Kidney (tissue), 22 donors: ENCODE measurements at places on chromosomes 6 and 20.

DNA sequence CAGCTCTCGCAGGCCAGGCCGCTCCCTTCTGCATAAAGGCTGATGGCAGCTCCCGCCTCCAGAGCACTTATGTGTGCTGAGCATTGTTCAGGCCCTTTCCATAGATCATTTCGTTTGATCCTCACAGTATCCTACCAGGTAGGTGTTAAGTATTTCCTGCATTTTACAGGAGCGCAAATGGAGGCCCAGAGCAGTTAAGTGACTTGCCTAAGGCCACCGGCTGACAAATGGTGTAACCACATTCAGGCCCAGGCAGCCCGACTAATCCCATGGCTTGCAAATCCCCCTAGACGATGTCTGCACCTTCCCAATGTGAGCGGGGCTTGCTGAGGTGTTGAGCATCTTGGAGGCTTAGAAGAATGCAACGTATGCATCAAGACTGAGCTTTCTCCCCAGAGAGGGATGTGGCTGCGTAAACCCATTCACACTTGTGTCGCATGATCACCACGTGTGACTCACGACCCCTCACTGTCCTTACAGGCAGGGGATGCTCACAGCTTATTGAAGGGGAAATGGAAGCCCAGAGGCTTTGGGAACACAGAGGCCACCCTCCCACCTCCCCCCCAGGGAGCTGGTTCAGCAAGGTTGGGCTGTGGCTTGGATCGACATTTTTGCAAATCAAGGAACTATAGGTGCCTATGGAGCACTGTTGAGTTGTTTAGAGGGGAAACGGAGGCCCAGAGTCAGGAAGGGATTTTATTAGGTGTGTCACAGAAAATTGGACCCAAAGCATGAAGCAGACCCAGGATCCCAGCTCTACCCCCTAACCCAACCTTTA lies 7.0 kb downstream of the BPIFB2 start:
- no peak overlapping the region for H3K27ac ChIP-seq
- peaks cover 3% of the 10 kb centered on the region for H3K4me1 ChIP-seq
- no peak overlapping the region for H3K4me3 ChIP-seq
- H3K36me3 ChIP-seq = no peaks in the 10 kb centered on the region
- H3K27me3 ChIP-seq = no peaks in the 10 kb centered on the region
- DNase-seq = no peak

GRCh38 chr6:11659757-11660156 lies 118.8 kb downstream of the ADTRP start:
- no peaks in the 10 kb centered on the region for H3K27me3 ChIP-seq
- no peak overlapping the region for H3K27ac ChIP-seq

DNA sequence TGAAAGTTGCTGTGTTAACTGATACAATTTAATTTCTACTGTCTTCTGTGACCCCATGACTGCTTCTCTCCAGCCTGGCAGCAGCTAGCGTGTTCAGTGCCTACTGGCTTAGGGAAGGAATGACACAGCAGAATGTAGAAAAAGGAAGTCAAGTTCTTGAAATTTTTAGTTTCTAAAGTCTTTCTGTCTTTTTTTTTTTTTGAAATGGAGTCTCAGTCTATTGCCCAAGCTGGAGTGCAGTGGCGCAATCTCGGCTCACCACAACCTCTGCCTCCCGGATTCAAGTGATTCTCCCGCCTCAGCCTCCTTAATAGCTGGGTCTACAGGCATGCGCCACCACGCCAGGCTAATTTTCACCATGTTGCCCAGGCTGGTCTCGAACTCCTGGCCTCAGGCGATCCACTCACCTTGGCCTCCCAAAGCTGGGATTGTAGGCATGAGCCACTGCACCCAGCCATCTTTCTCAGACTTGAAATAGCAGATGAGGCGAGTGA lies 39.3 kb downstream of the PCNA start:
- H3K36me3 ChIP-seq = no peaks in the 10 kb centered on the region
- DNase-seq = peak; percentile 60
- H3K27me3 ChIP-seq = no peaks in the 10 kb centered on the region
- H3K27ac ChIP-seq = no peak overlapping the region
- no peaks in the 10 kb centered on the region for H3K4me1 ChIP-seq

GRCh38 chr20:49575551-49576060 lies 7.7 kb upstream of the PTGIS start:
- H3K4me1 ChIP-seq = no peaks in the 10 kb centered on the region
- H3K36me3 ChIP-seq = no peaks in the 10 kb centered on the region
- no peak overlapping the region for H3K27ac ChIP-seq
- H3K4me3 ChIP-seq = no peak overlapping the region
- no peaks in the 10 kb centered on the region for H3K27me3 ChIP-seq

DNA sequence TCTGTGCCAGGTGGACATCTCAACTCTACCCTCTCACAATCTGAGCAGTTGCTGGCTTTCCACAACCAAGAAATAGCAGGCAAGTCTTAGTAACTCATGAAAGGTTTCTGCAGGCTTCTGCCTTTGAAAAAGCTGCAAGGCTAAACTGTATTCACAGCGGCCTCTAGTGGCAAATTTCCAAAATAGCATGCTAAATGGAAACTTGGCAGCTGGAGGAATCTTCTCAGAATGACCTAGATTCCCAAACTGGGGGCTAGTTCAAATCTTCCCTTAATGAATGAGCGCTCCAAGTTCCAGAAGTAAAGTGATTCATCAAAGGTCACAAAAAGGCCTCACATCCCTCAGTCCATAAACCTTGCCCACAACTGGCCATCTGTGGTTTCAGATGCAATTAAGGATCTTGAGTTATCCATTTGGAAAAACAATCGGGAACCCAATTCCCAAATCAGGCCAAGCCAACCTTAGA lies 11.9 kb upstream of the CPNE5 start:
- no peaks in the 10 kb centered on the region for H3K36me3 ChIP-seq
- H3K27ac ChIP-seq = no peak overlapping the region

GRCh38 chr20:3459881-3460307 lies 10.9 kb upstream of the ATRN start:
- DNase-seq = no peak
- no peak overlapping the region for H3K27ac ChIP-seq
- H3K36me3 ChIP-seq = no peaks in the 10 kb centered on the region
- H3K4me3 ChIP-seq = no peak overlapping the region
- H3K27me3 ChIP-seq = no peaks in the 10 kb centered on the region

DNA sequence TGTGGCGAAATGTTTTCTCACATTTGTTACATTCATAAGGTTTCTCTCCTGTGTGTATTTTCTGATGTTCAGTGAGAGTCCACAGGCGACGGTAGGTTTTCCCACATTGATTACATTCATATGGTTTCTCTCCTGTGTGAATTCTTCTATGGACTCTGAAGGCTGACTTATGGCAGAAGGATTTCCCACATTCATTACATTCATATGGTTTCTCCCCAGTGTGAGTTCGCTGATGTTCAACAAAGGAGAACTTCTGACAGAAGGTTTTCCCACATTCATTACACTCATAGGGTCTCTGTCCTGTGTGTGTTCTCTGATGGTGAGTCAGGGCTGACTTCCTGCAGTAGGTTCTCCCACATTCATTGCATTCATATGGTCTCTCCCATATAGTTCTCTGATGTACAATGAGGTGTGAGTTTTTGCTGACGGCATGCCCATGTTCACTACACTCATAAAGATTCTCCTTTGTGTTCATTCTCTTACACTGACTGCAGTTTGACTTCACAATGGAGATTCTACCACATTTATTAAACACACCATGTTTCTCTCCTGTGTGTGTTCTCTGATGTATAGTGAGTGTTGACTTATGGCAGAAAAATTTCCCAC lies 11.9 kb downstream of the ZNF334 start:
- H3K27ac ChIP-seq = no peak overlapping the region
- no peaks in the 10 kb centered on the region for H3K4me1 ChIP-seq
- no peaks in the 10 kb centered on the region for H3K27me3 ChIP-seq
- no peak for DNase-seq
- no peaks in the 10 kb centered on the region for H3K36me3 ChIP-seq

- DNase-seq = no peak
- no peak overlapping the region for H3K4me3 ChIP-seq
- H3K4me1 ChIP-seq = no peaks in the 10 kb centered on the region
These were observed 326.3 kb upstream of the TSHZ2 start for GRCh38 chr20:52645822-52646221.

DNA sequence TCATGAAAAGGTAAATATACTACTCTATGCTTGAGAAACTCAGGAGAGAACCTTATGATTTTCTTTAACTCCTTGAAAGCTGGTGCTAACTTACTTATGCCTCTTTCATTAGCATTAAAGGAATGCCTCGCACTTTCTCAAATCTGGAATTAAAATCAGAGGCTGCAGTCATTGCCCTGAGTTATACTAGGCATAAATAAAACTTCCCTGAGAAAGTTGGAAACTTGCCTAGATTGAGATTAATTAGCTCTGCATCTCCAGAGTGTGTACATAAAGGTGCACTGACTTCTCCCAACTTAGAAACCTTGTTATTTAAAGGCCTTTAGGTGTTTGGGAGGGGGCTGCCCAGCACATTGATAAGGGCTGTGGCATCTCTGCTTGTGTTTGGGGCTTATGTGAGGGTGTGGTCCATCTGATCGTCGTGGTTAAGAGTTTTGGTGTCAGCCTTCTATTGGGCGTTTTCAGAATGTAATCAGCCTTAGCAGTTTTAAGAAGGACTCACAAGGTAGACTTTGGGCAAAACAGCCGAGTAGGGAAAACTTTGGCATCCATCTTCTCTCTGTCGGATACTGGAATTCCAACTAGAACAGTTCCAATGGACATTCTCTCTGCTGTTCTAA lies 32.1 kb upstream of the CCN6 start:
- H3K4me3 ChIP-seq = no peak overlapping the region
- H3K27me3 ChIP-seq = no peaks in the 10 kb centered on the region
- no peak for DNase-seq
- peaks cover 3% of the 10 kb centered on the region for H3K4me1 ChIP-seq
- H3K27ac ChIP-seq = no peak overlapping the region
- no peaks in the 10 kb centered on the region for H3K36me3 ChIP-seq

- H3K4me1 ChIP-seq = no peaks in the 10 kb centered on the region
- no peaks in the 10 kb centered on the region for H3K27me3 ChIP-seq
- no peak for DNase-seq
- H3K4me3 ChIP-seq = no peak overlapping the region
These were observed 11.8 kb downstream of the MAS1 start for GRCh38 chr6:159902620-159903019.

DNA sequence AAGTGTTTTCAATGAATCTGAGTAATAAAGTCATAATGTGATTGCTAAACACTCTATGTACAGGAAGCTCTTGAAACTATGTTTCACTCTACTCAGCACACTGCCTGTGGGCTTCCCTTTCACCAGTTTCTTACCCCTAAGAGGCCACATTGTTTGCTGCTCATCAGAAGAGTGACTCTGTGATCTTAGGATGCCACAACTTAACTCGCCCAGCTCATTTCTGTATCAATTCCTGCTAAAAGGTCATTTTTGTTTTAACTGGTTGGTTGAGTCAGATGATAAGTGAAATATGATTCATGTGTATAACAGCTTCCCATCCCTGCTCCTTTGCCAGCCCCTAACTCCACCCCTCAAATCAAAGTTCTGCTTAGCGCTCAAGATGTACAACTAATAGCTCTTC lies 9.8 kb upstream of the NDUFAF4 start:
- H3K36me3 ChIP-seq = no peaks in the 10 kb centered on the region
- H3K27ac ChIP-seq = no peak overlapping the region
- H3K27me3 ChIP-seq = no peaks in the 10 kb centered on the region

DNA sequence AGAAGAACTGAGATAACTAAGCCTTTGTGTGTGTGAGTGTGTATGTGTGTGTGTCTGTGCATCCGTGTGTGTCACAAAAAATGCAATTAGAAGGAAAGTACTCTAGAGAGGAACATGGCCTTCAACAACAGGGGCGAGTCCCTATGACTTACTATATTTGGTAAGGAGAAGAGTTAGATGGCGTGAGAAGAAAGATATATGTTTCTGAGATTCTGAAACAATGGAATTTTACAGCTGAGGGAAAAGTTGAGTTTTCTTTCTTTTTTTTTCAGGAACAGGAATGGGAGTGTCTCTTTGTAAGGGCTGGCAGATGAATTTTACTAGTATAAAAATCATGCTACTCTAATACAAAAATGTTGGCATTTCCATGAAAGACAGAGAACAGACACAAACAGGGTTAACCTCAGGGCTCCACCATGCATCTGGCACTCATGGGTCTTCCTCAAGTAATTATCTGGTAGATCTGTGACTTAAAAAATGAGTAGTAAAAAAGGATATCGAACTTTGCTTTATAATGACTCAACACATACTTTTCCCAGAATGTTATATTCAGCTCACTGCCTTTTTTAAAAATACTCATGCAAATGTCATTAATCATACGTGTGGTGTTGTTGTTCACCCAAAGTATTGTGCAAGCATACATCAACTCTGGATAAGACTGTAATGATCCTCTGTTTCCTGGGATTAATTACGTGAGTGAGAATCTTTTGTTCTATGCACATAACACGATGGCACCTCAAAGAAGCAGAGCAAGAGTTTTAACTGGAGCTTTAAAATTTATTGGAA lies 12.8 kb upstream of the SASH1 start:
- H3K4me3 ChIP-seq = no peak overlapping the region
- H3K27me3 ChIP-seq = no peaks in the 10 kb centered on the region
- DNase-seq = no peak
- H3K4me1 ChIP-seq = no peaks in the 10 kb centered on the region
- H3K27ac ChIP-seq = no peak overlapping the region

DNA sequence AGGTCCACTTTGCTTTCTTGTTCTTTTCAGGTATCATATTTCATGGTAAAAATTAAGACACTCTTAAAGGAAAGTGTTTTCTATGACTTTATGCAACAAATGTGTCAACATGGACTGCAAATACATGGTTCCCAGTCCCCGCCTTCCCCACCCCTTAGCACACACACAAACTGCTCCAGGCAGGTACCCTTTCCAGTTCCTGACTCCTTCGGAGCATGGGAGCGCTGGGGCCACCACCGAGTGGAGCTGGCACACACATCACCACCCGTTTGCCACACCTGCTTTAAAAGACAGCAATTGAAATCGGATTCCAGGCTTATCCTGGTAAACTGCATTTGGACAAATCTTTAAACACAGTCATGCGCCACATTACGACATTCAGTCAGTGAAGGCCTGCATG lies 22.2 kb downstream of the RNASET2 start:
- H3K27me3 ChIP-seq = no peaks in the 10 kb centered on the region
- peaks cover 6% of the 10 kb centered on the region for H3K36me3 ChIP-seq
- H3K4me1 ChIP-seq = no peaks in the 10 kb centered on the region
- DNase-seq = no peak
- H3K4me3 ChIP-seq = no peak overlapping the region

GRCh38 chr6:4421837-4422236 lies 286.5 kb upstream of the ECI2 start:
- H3K4me1 ChIP-seq = no peaks in the 10 kb centered on the region
- H3K27ac ChIP-seq = no peak overlapping the region
- no peaks in the 10 kb centered on the region for H3K36me3 ChIP-seq
- DNase-seq = no peak
- H3K4me3 ChIP-seq = no peak overlapping the region
- H3K27me3 ChIP-seq = no peaks in the 10 kb centered on the region

DNA sequence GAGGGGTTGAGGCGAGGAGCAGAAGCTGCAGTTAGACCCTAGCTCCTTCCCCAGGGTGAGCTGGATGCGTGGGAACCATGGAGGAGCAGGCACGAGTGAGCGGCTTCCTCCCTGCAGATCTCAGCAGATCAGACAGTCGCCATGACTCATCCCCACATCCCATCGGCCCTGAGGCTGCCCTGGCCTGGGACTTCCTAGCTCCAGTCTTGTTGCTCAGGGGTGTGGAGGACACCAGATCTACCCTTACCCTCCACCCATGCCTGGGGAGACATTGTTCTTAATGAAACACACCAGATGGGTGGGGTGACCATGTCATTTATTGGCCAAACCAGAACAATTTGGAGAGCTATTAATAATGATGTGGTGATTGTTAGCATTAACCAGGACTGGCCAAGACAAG lies 36.3 kb upstream of the TGM2 start:
- H3K27ac ChIP-seq = no peak overlapping the region
- H3K4me3 ChIP-seq = no peak overlapping the region
- H3K36me3 ChIP-seq = no peaks in the 10 kb centered on the region
- no peaks in the 10 kb centered on the region for H3K27me3 ChIP-seq
- DNase-seq = no peak
- H3K4me1 ChIP-seq = no peaks in the 10 kb centered on the region
